ENCODE measurements at places on chromosomes 16 and 17.

DNA sequence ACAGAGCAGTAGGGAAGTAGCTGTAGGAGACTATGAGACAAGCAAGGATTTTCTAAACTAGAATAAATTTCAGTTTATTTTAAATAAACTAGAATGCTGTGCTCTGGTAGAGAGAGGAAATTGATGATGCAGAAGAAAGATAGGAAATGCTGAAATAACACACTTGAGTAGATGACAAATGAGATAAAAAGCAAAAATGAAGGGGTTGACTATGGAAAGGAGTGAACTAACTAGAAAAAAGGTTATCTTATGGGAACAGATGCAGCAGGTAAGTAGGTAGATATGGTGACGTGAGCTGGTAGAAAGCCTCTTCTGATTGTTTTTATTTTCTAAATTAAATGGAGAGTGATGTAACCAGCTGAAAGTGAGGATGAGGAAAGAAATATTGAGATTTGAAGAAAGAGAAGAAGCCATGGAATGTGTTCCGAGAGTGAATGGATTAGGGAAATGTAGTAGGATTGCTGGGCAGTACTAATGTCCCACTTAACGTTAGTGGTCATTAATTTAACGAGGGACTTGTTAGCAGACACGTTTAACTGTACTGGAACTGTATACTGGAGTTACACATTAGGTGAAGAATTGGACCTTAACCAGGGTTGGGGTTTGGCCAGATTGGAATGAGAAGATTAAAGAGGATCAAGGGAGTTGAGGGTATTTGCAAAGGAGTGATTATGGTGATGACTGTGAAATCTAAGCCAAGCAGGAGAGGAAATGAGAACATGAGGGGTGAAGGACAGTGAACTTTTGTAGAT, 196.5 kb downstream of the TANC2 start:
- no peak for DNase-seq

DNA sequence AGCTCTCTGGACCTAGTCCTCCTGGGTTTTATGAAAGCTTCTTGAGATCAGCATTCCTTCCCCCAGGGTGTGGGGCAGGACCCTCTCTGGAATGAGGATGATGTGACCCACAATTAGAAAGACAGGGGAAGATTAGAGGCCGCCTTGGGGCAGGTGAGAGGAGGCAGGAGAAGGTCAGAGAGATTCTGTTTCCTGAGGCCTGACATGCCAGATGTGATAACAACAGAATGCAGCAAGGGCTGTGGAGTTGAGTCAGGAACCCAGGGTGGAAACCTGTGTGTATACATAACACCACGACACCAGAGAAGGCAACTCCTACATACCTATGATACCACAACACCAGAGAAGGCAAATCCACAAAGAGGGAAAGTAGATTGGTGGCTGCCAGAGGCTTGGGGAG, 5.4 kb upstream of the SLC5A10 start:
- DNase-seq: no peak

GRCh38 chr17:63446753-63447470, 806 bp upstream of the CYB561 start:
- peak; percentile 61 for DNase-seq

GRCh38 chr16:20380782-20381181, 23.8 kb downstream of the PDILT start:
- no peak for DNase-seq

DNA sequence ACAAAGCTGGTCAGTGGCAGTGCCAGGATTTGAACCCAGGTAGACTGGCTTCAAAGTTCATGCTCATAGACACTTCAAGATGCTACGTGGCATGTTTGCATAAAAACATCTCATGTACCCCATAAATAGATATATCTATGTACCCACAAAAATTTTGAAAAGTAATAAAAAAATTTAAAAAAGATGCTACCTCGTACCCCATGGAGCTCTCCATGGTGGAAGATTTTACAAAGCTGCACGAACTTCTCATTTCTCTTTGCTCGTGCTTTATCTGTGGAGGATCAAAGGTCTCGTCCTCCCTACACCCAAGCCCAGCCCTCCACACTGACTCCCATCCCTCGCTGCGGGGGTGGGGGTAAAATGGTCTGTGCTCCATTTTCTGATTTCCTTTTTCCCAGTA, 135.5 kb downstream of the HAPSTR1 start:
- no peak for DNase-seq

DNA sequence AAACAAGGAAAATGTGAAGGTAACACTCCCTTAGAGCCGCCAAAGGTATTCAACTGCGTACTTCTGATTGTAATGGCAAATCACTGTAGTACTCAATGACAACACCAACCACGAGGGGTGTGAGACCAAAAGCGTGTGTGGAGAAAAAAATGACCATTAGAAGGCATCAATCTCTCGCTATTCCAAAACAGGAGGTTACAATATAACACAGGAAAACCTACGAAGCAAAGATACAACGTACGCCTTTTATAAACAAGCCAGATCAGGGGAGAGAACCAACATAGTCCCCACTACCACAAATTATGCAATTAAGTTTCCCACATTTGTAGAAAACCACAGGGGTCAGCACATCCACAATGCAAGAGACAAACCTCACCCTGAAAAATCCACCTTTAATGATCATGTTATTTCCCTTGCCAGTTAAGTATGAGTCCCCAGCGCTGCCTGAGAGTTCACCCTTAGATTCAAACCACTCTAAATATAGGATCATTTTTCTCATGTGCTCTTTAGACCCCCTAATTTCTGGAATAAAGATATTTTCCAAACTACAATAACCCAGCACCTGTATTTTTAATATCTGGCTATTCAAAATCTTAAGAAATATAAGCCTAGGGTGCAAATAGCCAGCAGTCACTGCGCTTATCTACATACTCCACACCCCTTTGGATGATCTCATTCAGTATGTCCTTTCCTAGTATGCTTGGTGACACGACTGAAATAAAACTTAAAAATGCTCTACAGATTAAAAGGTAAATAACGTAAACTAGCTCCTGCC, 12.4 kb downstream of the TEX14 start:
- DNase-seq: no peak

- no peak for DNase-seq
Observed at GRCh38 chr16:52117171-52117570, 429.8 kb downstream of the TOX3 start.

- no peak for DNase-seq
Observed at GRCh38 chr17:61285526-61286320, 113.9 kb upstream of the TBX2 start.

DNA sequence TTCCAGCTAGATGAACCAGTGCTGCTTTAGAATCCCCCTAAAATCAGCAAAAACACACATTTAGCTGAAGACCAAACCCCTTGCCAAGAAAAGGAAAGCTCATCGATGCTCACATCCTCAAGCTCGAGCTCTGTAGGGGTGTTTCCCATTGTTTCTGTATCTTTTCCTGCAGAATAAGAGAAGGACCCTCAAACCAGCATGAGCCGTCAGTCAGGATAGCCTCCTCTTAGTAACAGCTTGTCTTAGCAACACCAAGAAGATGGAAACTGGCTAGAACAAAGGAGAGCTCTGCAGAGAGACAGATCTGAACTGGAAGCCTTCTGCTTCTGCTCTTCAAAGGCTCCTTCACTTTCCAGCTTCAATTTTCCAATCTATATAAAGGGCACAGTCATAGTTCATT, 32.0 kb downstream of the VAT1L start:
- DNase-seq: no peak

- DNase-seq: peak; percentile 18
Observed at GRCh38 chr17:48541577-48542113, 3.3 kb downstream of the HOXB2 start.

DNA sequence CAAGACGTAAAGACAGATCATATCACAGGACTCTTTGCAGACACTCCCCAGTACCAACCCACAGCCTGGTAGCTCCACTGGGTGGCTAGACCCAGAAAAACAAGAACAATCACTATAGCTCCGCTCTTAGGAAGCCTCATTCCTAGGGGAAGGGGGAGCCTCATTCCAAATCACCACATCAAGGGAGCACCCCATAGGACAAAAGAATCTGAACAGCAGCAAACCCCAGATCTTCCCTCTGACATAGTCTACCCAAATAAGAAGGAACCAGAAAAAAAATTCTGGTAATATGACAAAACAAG, 237.8 kb downstream of the CEP112 start:
- no peak for DNase-seq

- peak; percentile 66 for DNase-seq
Observed at GRCh38 chr16:10868596-10869469, 8.2 kb upstream of the CIITA start.

- no peak for DNase-seq
Observed at GRCh38 chr17:6512552-6512951, 43.8 kb downstream of the PITPNM3 start.

DNA sequence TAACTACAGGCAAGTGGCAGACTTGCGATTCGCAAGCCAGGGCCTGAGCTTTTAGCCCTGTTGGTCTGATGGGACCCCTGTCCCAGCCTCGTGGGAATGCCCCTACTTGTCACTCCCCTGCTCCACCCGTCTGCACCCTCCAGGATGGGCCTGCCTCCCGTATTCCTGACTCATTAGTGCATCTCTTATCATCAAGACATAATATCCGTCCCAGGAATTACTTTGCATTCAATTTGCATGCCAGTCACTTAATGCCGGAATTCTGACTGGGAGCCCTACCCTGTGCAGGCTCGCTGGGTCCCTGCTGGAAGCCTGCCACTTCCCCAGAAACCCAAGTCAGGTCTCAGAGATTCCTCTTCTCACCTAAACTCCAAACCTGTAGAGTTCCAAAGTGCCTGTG, 3.3 kb downstream of the PRSS53 start:
- no peak for DNase-seq

DNA sequence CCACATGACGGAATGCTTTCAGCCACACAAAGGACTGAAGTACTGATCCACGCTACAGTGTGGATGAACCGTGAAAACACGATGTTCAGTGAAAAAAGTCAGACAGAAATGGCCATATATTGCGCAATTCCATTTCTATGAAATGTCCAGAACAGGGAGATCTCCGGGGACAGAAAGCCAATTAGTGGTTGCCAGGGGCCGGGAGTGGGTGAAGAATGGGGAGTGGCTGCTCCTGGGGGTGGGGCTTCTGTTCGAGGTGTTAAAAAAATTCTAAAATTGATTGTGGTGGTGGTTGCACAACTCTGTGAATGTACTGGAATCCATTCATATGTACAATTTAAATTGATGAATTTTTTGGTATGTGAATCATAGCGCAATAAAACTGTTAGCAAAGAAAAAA, 154.8 kb upstream of the HSBP1 start:
- no peak for DNase-seq

GRCh38 chr16:50861451-50861850, 119.6 kb downstream of the CYLD start:
- no peak for DNase-seq

DNA sequence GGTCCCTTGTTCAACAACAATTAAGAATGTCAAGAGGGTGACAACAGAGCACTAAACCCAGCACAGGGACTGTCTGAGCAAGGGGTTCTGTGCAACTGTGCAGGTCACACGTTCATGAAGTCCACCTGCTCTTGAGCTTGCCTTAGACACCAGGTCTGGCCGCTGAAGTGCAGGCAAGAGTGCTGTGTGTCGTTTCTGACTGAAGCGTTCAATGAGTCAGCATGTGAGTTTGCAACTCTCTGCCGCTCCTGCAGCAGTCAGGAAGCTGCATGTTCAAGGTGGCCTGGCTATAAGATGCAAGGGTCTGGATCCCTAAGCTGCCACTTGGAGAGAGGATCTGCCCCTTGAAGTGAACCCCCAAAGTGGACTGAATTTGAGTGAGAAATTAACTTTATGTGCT, 332.7 kb upstream of the HSBP1 start:
- no peak for DNase-seq

DNA sequence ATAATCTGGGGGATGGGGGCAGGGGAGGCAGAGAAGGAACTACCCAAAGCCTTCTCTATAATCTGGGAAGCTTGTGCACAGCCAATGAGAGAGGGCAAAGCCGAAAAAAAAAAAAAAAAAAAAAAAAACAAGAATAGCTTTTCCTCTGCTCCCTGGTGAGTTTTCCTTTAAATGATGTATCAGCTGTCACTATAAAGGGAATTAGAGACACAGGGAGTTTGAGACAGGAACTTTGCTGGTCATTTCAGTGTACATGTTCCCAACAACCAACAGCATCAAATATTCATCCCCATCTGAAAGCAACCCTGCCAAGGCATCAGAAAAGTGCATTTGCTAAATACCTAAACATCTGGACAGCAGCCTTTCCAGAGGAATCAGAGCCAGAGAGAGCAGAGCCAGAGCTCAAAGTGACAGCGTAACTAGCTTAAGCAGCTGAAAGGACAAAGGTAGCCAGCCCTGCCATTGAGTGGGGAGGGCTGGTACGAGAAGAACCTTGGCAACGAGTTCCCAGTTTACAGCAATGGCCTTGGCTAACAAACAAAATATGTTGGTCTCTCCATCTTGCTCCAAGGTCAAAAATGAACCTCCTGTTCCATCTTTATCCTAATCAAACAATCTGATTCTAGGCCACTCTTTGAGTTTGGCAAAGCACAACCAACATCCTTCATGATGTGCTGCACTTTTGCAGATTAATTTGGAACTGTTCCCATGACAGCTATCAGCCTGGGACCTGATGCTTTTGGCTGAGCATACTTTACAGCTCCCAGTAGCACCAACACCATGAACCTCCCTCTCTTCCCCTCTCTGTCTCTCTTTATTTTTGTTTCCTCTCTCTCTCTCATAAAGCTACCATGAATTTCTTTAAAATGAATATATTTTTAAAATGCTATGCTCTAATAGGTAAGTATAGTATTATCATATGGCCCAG, 143.7 kb upstream of the GNAO1 start:
- DNase-seq: no peak

GRCh38 chr16:27355610-27356009, 41.8 kb downstream of the IL4R start:
- peak; percentile 53 for DNase-seq

DNA sequence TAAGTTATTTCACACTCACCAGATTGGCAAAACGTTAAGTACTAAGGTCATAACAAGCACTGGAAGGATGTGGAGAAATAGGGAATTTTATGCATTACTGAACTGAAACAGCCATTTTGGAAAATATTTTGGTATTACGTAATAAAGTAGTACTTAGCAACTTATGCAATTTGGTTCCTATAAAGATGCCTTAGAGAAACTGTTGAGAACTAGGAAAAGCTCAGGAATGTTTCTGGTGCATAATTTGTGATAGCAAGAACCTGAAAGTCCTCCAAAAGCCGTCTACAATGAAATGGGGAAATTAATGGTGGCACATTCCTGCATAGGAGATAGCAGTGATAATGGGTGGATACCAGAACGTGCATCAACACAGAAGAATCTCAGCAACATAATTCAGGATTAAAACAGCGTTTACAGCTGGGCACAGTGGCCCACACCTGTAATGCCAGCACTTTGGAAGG, 472.5 kb downstream of the WWOX start:
- DNase-seq: no peak

GRCh38 chr16:3007059-3007956, 5.4 kb upstream of the CLDN9 start:
- DNase-seq: no peak
